ENCODE measurements at places on chromosomes 2 and 18.
A peak's percentile ranks its signal among the peaks of the same experiment; 100 is the strongest.

GRCh38 chr2:67213677-67214402, 183.3 kb upstream of the ETAA1 start:
- no peak for DNase-seq

- DNase-seq = peak; percentile 67
Measured at GRCh38 chr18:3603421-3604234, 153.7 kb downstream of the TGIF1 start.

GRCh38 chr18:33761363-33761762, 183.3 kb downstream of the ASXL3 start:
- no peak for DNase-seq

- DNase-seq = no peak
Measured at GRCh38 chr18:45136381-45137086, 455.8 kb downstream of the SETBP1 start.

DNA sequence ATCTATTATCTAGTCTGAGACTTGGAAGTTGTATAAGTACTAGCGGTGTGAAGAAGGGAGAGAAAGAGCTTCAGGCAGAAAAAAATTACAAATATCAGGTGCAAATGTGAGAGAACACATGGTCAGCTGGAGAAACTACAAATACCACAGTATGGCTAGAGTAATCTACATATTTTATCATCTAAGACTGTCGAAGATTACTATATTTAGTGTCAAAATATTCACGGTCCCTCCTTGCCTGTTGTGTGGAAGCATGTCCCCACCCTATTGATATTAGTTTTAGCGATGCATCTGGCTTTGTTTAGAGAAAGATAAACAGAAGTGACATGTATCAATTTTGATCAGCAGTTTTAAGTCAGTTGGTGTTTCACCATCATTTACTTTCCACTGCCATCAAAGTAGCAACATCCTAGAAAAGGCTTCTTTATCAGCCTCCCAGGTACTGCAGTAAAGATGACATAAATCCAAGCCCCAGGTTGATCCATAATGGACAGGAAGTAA, 90.5 kb upstream of the ITGA4 start:
- no peak for DNase-seq

DNA sequence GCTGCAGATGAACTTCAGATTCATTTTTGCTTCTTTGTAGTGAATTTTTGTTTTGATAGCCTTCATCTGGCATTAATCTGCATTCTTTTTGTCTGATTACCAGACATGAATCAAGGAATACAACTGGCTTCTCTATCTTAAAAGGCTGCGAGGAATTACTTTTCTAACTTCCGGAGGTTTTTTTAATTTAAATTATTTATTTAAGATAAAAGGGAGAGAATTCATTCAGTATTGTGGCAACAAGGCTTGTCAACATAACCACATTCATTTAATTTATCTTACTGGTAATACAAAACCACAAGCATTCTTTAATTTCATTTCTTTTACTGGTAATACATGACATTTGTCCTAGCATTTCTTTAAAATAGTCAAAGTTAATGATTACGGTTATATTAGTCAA, 36.0 kb downstream of the CSRNP3 start:
- no peak for DNase-seq

- DNase-seq = no peak
Measured at GRCh38 chr2:174874085-174874484, 109.8 kb upstream of the CHRNA1 start.

GRCh38 chr2:140808820-140809219, 1322.0 kb downstream of the LRP1B start:
- DNase-seq = no peak

- no peak for DNase-seq
Measured at GRCh38 chr2:238509151-238509835, 82.6 kb downstream of the ASB1 start.

DNA sequence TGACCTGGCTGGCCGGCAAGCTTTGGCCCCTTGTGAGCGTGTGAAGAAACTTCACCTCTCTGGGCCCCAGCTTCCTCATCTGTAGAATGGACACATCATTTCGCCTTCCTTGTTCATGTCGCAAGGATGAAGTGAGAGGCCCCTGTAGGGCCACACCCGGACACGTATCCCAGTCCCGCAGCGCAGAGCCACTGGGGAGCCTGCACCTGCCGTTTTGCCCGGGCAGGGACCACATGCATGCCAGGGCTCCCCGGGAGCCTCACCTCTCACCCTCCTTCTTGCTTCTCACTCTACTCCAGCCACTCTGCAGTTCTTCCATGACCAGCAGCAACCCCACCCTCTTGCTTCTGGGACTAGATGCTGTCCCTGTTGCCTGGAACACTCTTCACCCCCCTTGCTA, 77.5 kb downstream of the FAM168B start:
- no peak for DNase-seq

DNA sequence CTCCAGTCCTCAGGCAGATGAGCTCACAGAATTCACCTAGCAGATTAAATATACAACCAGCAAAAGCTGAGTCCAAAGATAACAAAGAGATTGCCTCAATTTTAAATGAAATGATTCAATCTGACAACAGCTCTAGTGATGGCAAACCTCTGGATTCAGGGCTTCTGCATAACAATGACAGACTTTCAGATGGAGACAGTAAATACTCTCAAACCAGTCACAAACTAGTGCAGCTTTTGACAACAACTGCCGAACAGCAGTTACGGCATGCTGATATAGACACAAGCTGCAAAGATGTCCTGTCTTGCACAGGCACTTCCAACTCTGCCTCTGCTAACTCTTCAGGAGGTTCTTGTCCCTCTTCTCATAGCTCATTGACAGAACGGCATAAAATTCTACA, 86.0 kb downstream of the PTRHD1 start:
- no peak for DNase-seq

GRCh38 chr2:10537522-10538199, 89.5 kb upstream of the ODC1 start:
- no peak for DNase-seq

DNA sequence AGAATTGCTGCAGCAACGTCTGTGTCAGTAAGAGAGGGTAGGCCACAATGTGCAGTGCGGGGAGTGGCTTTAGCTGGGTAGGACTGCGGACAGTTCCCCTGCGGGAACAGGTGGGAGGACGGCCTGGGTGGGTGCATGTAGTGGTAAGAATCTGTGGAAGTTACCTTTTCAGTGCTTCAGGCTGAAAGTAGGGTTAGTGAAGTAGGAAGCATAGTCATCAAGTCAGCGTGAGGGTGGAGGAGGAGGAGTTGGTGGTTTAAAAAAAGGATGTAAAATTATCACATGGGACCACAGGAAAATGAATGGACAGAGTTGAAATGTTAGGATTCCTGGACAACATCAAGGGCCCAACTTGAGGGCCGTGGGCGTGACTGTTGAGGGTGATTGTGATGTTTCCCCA, 13.2 kb downstream of the CEP192 start:
- DNase-seq = no peak

- no peak for DNase-seq
Measured at GRCh38 chr2:10126632-10127026, 4.1 kb downstream of the RRM2 start.

- DNase-seq = no peak
Measured at GRCh38 chr2:7801212-7801611, 880.6 kb upstream of the ID2 start.

DNA sequence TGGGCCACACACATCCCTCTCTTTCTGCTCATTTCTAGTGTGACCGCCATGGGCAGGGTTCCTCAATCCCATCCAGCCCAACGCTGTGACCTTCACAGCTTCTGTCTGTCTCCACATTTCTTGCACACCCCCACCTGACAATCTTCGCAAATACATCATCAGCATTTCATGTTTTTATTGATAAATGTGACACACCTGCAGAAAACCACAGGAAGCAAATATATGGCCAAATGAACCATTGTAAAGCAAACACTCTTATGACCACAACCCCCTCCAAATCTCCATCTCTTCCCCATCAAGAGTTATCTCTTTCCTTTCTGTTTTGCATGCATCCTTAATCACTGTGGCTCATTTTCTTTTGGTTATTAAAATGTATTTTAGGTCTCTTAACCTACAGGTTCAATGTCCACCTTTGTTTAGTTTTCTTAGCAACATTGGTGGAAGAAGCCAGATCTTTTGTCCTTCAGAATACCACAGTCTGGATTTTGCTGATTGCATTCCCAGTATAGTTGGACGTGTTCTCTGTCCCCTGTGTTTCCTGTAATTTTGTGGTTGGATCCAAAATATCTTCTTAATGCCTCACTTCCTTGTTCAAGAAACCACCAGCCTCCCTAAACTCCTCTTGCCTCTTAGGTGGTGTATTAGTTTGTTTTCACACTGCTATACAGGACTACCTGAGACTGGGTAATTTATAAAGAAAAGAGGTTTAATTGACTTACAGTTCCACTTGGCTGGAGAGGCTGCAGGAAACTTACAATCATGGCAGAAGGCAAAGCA, 9.8 kb upstream of the NCK2 start:
- no peak for DNase-seq

DNA sequence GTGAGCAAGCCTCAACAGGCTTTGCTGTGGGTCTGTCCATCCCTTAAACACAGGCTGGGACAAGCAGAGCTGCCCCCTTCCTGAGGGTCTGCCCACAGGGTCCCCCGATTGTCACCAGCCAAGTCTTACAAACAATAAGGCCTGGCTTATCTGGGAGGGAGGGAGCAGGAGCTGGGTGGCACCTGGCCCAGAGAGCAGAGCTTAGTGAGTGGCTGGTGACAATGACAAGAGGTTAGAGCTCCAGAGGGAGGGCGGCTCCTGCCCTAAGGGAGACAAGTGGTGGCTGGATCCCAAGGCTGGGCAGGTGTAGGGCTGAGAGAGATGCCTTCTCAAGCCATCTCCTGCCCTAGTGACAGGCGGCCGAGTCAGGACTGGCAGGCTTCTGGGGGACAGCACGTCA, 125.5 kb downstream of the KLHL29 start:
- DNase-seq = no peak

DNA sequence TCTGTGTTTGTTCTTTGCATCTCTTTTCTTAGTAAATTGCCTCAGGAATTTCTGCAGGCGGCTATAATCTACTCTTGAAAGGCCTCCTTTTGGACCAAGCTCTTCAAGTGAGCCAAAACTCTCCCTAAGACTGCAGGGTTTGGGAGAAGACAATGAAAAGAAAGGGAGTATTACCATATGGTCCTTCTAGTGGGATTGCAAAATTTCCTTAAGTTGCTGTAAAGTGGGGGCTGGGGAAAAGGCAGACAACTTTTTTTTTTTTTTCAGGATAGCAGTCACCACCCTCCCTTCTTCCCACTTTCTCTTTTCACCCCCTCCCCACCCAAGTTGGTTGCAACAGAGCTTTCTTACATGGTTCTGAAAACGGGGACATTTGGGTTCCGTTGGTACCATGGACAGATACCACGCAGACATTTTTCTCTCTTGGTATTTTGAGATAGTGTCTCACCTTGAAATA, 183.7 kb downstream of the FHOD3 start:
- no peak for DNase-seq

DNA sequence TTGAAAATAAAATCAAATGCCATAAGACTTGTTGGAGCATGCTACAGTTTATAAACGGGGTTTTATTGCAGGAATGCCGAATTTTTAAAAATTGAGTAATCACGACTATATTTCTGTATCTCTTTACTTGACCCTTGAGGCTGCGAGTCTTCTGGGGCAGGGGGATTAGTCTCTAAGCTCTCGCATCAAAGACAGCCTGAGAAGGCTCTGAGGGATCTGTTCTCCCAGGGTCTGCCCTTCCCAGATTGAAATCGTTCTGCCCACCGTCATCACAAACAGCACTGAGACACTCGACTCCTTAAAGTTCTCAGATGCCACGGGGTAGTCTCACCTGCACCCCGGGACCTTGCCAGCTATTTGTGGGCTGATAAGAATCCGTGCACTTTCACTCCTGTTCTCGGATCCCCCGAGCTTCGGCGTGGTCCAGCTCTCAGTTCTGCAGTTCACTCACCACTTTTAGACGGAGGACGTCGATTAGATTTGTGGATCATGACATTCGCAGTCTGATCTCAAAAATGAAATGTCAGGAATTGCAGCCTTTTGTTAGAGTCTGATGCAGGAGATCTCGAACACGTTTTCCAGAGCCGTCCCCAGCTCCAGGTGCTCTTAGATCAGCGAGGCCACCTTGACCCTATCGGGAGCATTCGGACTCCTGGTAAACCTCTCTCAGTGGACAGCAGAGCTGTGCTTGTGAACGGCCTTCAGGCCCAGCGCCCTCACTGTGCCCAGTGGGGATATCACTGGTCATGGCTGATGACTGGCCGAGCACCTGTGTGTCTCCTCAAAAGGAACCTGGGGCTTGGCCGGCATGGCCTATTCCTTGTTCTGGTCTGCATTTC, 43.0 kb downstream of the TWIST2 start:
- DNase-seq = no peak

DNA sequence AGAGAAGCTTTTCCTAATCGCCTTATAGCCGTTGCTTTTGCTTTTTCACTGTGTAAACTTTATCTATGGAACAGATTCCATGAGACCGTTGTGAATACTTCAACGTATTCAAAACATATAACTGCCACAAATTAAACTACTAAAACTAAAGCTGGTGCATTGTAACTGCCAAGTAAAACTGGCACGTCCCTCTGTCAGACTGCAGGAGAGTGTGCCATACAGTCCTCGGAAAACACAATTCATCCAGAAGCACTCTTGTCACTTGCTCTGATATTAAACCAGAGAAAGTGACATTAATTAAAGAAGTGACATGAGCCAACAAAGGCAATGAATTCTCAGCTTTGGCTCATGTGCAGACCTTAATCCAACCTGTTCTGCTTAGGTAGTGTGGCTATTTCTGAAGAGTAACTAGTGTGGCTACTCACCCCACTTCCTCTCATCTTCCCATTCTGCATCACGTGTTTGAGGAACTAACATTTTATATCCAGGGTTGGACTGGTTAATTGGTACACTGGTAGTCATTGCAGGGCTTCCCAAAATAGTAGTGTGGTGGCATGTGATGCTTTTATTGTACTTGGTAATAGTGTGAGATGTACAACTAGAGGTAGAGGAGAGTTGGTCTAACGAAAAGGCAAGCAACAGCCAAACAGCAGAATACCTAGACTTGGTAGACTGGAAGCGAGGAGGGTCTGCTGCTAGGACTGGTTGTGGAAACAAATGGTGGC, 9.7 kb downstream of the VRK2 start:
- DNase-seq = no peak

- no peak for DNase-seq
Measured at GRCh38 chr2:177038787-177039484, 173.7 kb upstream of the HNRNPA3 start.

GRCh38 chr18:75172299-75173124, 36.4 kb downstream of the PTGR3 start:
- DNase-seq = peak; percentile 12

DNA sequence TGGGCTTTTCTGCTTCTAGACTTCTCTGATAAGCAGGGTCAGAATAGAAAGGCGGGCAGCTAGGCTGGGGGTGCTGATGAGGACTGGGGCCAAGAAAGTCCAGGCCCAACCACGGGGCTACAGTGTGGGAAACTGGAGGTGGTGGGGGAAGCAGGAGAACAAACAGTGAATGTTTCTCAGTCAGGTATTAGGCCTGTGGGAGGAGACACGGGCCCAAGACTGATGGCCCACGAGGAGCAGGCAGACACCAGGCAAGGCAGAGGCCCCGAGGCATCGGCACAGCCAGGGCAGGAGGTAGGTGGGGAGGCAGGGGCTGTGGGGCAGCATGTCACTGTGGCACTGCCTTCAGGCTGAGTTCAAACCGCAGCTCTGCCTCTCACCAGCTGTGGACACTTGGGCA, 40.7 kb downstream of the KCNIP3 start:
- DNase-seq = no peak
